Caudate nucleus (tissue), 63 donors: ENCODE measurements at places on chromosomes 6 and 20.

GRCh38 chr6:169665289-169665688 is 36.5 kb downstream of the WDR27 start:
- DNase-seq = no peak

GRCh38 chr6:10411131-10411970 is 3.5 kb downstream of the TFAP2A start:
- DNase-seq = no peak

- no peak for DNase-seq
These were observed 480.2 kb upstream of the SPTLC3 start for GRCh38 chr20:12528591-12529041.

DNA sequence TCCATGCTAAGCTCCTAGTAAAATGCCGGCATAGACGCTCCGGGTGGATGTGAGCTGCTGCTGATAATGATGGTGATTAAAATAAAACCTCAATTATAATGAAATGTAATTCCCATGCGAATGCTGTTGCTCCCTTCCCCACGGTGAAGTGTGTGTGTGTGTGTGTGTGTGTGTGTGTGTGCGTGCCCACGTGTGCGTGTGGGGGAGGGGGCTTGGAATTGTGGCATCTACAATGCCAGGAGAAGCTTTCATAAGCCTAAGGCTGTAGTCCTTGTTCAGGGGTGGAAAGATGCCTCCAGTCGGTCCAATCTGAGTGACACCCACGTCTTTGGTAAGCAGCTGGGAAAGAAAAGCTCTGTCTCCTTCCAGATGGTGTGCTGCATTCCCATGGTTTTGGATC is 137.9 kb downstream of the CDH26 start:
- DNase-seq = no peak

GRCh38 chr20:62601172-62601571 is 41.1 kb upstream of the SLCO4A1 start:
- DNase-seq = no peak

GRCh38 chr20:39089029-39089428 is 126.9 kb downstream of the DHX35 start:
- no peak for DNase-seq

GRCh38 chr6:113786168-113786567 is 71.0 kb upstream of the MARCKS start:
- no peak for DNase-seq

DNA sequence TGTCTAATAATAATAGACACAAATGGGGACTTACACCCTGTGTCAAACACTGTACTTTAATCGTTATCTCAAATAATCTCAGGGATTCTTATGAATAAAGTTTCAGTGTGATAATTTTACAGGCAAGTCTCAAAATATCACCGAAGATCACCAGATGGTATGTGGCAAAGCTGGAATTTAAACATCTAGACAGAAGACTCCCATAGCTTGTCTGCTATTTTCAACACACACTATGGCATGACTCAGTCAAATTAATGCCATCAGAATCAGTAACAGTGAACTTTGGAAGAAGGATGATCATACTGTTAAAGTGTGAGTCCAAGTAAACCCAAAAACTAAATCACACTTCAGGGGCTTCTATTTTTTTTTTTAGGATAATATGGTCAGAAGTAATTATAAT is 867.6 kb upstream of the FLRT3 start:
- no peak for DNase-seq

- no peak for DNase-seq
These were observed 488.3 kb downstream of the CDH26 start for GRCh38 chr20:60446267-60447111.

- no peak for DNase-seq
These were observed 78.2 kb downstream of the TSHZ2 start for GRCh38 chr20:53050338-53050737.

- no peak for DNase-seq
These were observed 217.2 kb downstream of the IBTK start for GRCh38 chr6:82030301-82030700.

- DNase-seq = no peak
These were observed 43.1 kb downstream of the MAN1A1 start for GRCh38 chr6:119306396-119306968.

DNA sequence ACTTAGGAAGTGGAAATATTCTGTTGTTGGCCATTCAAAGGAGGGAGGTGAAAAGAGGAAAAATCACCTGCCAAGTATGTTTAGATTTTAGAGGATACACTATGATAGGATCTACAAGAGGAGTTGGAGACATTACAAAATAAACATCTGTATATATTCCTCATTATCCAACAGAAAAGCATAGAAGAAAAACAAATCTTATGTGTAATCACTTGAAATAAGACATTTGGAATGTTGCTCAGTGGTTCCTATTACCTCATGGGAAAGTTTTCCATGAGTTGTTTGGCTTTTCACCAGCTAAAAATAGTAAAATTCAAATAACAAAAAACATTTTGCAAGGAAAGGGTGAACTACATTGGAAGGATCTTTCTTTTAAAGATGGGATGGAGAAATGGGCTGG is 76.7 kb upstream of the CARMIL1 start:
- no peak for DNase-seq

GRCh38 chr20:45775411-45775810 is 16.3 kb downstream of the WFDC3 start:
- DNase-seq = no peak

GRCh38 chr20:35088231-35089145 is 4.1 kb downstream of the TRPC4AP start:
- DNase-seq = no peak

DNA sequence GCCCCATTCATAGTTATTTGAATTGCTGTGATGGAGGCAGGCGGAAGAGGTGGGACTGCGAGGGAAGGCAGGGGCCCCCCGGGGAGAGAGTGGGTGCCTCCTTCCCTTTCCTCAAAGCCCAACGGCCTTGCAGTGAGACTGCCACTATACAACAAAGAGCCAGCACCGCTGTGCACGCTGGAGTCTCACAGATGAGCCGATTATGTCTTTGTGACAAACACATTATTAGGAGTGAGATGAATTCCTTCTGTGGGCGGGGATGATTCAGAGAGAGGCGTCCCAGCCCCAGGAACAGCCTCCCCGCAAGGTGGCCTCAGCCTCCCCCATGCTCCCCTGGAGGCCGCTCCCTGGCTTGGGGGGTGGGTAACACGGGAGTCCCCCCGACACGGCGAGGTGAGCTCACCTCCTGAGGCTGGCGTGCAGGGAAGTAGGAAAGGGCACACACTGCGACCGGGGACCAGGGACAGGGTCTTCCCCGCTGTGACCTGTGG is 26.7 kb downstream of the NTSR1 start:
- no peak for DNase-seq

DNA sequence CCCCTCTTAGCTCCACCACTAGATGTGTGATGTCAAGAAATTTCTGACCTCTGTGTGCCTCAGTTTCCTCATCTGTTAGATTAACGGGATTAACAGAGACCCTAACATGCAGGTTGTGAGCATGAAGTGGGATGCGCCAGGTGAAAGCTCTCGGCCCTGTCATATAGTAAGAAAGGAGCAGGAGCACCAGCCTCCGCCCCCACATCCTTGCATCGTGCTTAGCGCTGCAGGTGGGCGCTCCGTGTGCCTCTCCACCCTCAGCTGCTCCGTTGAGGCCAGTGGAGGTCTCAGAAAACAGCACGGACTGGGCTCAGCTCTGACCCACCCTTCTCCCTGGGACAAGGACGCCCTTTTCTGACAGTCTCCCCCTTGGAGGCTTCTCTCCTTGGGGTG is 63.4 kb downstream of the TCP11 start:
- peak; percentile 12 for DNase-seq

- DNase-seq = no peak
These were observed 15.1 kb upstream of the DEK start for GRCh38 chr6:18279422-18279821.

DNA sequence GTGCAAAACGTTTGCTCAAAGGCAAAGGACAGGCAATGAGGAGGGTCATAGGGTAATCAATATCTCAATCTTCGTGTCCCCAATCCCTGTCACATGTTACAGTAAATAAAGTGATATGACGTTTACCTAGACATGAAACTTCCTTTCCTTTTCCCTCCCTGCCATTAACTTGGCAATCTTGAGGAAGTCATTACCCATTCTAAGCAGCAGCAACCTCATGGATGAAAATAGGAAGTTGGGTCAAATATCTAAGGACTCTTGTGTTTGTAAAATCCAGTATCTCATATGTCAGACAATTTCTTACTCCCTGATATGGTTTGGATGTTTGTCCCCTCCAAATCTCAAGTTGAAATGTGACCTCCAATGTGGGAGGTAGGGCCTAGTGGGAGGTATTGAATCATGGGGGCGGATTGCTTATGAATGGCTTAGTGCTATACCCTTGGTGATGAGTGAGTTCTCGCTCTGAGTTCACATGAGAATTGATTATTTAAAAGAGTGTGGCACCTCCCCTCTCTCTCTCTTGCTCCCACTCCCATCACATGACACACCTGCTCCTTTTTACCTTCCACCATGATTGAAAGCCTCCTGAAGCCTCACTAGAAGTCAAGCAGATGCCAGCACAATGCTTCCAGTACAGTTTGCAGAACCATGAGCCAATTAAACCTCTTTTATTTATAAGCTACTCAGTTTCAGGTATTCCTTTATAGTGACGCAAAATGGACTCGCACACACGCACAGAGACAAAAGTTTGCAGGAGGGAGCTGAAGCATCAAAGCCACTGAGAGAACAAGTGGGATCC is 545.9 kb upstream of the JARID2 start:
- no peak for DNase-seq

DNA sequence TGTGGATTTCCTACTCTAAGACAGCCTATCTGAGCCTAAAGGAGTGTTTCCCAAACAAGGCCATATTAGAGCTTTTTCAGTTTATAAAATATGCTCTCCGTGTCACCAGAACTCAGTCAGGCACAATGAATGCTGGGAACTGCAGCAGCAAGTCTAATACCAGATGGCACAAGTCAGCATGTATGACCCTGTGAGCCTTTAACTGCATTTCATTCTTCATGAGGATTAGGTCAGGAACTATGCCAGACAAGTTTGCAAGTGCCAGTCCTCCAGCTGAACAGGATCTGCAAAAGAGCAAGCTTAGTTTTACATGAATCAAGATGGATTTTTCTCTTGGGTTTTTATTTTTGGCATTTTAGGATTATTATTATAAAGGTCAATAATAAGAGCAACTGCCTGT is 66.7 kb upstream of the SAMD5 start:
- DNase-seq = no peak

DNA sequence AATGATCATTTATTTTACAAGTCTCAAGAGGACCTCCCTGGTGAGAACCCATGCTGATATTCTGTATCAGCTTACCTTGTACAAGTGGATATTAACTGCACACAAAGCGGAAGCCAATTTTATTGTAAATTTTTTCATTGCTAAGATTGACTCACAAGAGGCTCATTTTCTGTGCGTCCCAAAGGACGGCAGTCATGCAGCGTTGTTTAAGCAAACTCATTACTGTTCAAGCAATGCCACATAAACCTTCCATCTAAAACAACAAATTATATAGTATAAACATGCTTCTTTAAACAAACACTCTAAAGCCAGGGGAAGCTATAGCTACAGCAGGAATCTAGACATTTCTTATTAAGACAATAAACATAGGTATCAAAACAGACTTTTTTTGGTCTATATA is 575.3 kb downstream of the FRK start:
- no peak for DNase-seq

- DNase-seq = no peak
These were observed 627.9 kb downstream of the PRKN start for GRCh38 chr6:162099685-162100084.

DNA sequence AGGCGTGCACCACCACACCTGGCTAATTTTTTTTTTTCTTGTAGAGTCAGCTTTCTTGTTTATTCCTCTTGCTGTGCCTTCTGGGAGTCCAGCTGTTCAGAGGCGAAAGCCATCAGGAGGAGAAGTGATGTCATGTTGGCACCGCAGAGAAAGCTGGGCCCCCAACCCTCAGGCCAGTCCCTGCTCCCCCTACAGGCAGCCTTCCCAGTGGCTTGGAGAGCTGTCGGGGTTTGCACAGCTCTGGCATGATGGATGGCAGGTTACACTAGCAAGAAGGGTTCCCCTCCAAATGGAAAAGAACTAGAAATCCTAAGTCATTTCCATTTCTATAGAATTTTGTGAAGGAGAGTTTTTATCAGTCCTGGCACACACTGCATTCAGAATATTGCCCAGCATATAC is 72.6 kb downstream of the C6orf52 start:
- DNase-seq = no peak

- DNase-seq = no peak
These were observed 3.1 kb upstream of the AKIRIN2 start for GRCh38 chr6:87705070-87705691.

DNA sequence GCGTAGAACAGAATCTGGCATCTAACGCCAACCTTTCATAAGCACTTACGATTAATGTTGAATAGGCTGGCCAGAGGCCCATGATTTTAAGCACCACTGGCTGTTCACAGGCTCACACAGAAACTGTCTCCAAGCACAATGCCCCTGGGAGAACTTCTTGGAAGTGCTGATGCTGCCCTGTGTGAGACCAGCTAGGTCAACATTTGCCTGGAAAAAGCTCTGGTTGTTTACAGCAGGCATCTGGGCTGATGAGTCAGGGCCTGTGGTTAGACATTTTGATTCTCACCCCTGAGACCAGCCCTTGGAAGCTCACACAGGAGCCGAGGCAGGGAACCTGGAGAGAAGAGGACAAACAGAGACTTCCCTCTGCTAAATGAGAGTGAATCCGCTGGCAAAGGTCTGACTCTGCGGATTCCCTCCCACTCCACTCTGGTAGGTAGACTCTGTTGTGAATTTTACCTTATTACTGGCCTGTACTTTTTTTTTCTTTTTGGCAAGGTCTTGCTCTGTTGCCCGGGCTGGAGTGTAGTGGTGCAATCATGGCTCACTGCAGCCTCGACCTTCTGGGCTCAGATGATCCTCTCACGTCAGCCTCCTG is 6.8 kb upstream of the SULF2 start:
- DNase-seq = no peak

- DNase-seq = no peak
These were observed 201.1 kb downstream of the ZFAND3 start for GRCh38 chr6:38020593-38020992.

GRCh38 chr6:127279815-127280214 is 13.2 kb downstream of the RNF146 start:
- DNase-seq = no peak

GRCh38 chr20:44800391-44801046 is 9.8 kb downstream of the RIMS4 start:
- DNase-seq = no peak

DNA sequence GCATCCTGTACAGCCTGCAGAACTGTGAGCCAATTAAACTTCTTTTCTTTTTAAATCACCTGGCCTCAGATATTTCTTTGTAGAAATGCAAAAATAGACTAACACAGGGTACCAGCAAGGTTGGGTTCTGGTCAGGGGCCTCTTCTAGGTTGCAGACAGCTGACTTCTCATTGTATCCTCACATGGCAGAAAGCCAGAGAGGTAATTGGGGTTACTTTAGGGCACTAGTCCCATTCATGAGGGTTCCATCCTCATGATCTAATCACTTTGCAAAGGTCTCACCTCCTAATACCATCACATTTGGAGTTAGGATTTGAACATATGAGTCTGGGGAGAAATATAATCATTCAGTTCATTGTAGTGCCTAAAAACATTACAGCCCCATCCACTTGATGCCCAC is 101.5 kb downstream of the LCA5 start:
- DNase-seq = no peak
